SK-N-MC (cell line): ENCODE measurements at places on chromosomes 1 and 21.

GRCh38 chr1:82090104-82090503 lies 289.4 kb downstream of the ADGRL2 start:
- no peak for DNase-seq

GRCh38 chr1:184367427-184368038 lies 19.3 kb upstream of the C1orf21 start:
- DNase-seq, result no peak

- no peak for DNase-seq
These were observed 391 bp upstream of the KIAA1614 start for GRCh38 chr1:180912211-180912800.

DNA sequence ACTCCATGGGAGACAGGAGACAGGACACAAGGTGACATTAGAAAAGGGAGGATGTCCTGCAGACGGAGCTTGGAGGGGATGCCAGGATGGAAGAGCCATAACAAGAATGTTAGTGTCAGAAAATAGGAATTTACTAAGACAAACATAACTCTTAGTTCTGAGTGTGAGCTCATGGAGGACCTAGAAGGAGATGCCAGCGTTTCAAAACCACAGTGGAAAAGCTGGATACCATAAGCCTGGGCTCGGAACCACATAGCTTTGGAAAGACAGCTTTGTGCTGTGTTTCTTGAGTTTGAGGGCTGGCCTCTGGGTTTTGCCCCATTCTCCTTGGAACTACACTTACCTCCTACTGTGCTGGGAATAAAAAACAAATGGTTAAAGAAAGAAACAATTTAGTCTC lies 128.4 kb downstream of the S1PR1 start:
- no peak for DNase-seq

GRCh38 chr1:212219679-212220463 lies 65.3 kb upstream of the PPP2R5A start:
- no peak for DNase-seq

- no peak for DNase-seq
These were observed 125.5 kb downstream of the CLEC20A start for GRCh38 chr1:178371235-178371634.

DNA sequence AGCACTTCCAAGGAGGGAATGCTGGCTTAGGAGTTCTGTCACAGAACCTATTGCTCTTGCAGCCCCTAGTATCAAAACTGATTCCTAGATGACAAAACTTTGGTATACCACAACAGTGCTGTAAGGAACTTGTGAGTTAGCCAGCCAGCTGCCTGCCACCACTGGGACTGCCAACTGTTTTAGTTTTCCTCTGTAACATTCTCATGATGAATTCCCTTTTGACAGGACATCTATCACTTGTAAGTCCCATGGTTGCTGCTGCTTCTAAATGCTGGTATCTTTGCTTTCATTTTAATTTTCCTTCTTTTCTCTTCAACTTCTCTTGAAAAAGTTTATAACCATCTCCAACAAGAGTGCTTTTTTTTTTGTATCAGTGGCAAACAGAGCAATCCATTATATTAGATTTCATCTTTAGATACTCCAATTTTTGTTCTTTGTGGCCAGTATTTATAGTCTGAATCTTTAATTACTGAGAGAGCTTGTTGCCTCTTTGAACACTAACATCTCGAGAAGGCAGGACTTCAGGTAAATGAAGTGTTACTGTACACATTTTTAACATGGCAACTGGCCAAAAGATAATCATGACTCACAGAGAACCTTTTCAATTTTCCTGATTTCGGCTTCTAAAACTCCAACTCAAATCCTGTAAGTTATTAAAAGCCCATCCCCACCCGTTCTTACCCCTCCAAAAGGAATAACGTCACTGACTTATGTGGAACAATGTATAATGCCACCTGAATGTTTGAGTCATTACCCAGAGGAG lies 19.8 kb downstream of the DBT start:
- no peak for DNase-seq

- no peak for DNase-seq
These were observed 663.5 kb downstream of the NCAM2 start for GRCh38 chr21:21661741-21662140.

GRCh38 chr1:157734321-157734720 lies 33.8 kb upstream of the FCRL3 start:
- DNase-seq, result no peak

DNA sequence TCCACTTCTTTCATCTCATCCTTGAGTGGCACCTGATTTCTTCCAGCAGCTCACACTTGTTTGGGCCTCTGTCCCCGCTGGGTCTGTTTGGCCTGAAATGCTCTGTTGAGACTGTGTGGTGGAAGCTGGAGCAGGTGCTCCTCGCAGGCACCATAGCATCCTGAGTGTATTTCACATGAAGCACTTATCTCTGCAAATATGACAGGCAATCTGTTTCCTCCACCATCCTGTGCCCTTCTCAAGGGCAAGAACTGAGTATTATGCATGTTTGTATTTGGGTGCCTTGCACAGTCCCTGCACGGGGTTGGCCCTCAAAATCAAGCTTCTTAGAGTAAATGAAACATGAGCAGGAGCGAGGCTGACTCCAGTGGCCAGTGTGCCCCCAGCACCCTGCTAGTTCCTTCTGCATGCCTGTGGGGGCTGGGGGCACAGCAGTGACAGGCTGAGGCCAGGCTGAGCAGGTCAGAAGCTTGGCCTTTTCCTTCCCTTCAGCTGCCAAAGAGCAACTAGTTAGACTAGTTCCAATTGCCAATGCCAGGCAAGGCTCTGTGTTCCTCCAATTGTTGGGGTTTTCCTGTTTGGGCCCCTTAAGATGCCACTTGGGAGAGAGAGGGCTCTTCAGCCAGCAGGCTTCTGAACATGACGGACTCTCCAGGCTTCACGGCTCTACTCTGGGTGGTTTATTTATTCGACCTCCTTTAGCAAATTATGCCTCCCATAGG lies 129.6 kb upstream of the ATP1A1 start:
- DNase-seq, result no peak

- DNase-seq, result no peak
These were observed 17.6 kb downstream of the TEX35 start for GRCh38 chr1:178530502-178530901.

DNA sequence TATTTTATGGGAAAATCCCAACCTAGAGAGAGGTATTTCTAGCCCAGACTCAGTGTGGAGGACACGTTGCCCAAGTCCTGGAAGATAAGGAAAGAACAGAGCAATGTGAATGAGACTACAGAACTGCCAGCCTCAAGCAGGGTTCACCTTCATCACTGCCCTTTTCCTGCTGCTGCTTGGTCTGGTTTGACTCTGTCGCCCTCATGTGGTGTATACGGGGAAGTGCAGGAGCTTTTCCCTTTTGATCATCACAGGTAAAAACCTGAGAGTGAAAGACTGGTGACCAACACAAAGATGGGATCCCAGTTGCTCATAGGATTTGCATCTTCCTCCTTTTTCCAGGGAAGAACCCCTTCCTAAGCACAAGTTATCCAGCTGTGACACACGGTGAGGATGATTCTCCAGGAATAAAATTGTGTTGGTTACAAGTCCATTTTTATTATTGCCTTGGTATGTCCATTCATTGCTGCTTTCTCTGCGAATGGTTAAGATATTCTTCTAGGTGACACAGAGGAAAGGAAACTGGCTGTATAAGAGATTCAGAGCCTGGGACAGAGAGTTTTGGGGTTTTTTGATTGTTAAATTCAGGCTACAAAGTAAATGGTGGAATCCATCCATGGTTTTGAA lies 89.5 kb upstream of the CD53 start:
- no peak for DNase-seq

DNA sequence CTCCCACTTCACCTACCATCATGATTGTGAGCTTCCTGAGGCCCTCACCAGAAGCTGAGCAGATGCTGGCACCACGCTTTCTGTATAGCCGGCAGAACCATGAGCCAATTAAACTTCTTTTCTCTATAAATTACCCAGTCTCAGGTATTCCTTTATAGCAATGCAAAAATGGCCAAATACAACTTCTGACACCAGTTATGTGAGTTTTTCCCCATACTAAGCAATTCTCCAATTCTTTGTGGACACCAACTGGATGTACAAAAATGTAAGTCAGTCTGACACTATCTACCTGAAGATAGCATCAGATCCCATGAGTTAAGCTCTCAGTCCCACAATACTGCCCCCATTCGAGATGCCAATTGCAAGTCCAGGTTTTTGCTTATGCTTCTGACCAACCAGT lies 65.4 kb upstream of the PPIH start:
- no peak for DNase-seq

DNA sequence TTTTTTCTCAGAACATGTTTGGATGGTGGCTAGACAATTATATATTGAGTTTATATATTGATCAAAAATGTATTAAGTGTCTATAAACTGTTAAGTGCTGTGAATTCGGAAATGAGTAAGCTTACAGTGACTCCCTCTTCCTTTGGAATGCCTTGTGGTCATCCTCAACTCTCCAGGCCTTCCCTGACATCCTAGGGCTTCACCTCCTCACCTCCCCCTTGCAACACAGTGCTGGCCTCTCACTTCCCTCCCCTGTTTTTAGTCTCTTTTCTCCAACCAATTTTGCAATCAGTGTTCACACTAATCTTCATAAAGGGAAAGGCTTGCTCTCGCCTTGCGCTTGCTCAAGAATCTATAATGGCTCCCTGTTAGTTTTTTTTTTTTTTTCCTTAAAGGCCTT lies 95.1 kb upstream of the C1orf21 start:
- no peak for DNase-seq

DNA sequence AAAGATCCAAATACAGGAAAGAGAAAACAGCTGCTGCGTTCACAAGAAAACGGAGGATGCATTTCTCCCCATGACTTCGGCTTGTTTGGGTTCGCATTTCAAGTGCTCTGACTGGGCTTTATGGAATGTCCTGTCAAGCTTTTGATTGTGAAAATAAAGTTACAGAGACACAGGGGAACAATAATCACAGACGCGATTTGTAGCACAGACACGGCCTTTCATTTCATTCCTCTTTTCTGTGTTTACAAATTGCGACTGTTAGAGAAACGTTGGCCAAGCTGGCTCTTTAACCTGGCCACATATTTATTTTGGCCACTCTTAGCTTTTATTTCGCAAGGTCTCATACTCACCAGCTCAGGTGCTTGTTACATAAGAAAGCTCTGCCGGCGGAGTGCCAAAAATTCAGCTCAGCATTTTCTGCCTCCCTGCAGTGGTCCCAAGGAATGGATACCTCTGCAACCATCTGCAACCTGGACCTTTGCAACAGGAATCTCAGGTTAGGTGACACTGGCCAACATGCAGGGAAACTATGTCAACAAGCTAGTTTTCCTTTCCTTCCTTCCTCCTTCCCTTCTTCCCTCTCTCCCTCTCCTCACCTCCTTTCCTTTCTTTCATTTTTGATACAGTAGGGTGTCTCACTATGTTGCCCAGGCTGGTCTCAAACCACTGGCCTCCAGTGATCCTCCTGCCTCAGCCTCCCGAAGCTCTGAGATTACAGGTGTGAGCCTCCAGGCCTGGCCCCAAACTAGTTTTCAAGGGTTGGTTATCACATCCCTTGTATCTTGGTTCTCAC lies 58.2 kb upstream of the SLC45A1 start:
- DNase-seq, result no peak

DNA sequence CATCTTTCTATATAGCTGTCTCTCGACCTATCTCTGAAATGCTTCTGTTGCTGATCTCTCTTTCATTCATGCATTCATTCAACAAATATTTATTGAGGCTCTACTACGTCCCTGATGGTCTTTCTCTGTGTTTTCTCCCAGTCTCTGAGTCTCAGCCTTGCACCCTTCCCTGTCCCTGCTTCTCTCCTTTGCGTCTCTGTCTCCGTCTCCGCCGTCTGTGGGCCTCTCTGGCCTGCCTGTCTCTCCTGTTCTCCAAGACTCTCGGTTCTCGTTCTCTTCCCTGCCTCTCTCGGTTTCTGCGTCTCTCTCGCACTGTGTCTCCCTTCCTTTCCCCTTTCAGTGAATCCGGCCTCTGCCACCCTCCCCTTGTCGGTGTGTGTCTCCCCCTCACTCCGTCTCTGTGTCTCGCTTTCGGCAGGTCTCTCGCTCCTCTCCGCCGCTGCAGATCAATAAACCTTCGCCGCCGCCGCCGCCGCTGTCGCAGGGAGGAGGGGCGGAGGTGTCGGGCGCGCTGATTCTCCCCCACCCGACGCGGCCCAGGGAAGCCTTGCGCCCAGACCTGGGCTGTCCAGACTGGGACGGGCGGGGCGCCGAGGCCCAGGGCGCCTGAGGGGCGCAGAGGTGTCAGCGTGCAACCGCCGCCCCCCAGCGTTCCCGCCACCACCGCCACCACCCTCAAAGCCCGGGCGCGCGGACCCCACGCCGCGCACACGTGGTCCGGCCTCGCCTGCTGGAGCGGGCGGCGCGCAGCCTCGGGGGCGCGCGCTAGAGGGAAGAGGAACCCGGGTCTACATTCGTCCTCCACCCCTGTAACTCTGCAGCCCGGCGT lies 3.0 kb downstream of the EFNA3 start:
- no peak for DNase-seq

DNA sequence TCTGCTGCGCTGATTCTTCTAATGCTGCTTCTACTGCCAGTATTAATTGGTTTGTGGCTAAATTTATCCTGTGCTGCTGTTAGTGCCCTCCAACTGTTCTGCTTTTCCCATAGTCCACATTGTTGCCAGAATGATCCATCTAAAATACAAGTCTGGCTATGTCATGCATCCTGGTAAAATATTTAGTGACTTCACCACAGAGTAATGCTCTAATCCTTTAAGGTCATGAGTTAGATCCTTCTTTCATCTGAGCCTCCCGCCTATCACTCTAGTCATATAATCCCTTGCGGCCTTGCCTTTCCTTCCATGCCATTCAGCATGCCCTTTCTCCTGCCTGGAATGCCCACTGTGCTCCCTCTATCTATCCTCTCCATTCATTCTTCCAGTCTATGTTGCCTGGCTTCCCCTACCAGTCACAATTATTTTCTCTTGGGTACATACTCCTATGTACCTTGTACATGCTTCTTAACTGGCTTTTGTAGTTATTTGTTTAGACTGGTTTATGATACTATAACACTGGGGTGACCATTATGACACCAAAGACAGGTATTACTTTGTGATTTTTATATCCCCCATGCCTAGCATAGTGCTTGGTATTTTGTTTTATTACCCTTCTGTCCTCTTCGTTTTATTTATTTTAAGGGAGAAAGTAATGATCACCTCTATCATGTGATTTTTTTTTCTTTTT lies 144.0 kb downstream of the MAGI3 start:
- no peak for DNase-seq

DNA sequence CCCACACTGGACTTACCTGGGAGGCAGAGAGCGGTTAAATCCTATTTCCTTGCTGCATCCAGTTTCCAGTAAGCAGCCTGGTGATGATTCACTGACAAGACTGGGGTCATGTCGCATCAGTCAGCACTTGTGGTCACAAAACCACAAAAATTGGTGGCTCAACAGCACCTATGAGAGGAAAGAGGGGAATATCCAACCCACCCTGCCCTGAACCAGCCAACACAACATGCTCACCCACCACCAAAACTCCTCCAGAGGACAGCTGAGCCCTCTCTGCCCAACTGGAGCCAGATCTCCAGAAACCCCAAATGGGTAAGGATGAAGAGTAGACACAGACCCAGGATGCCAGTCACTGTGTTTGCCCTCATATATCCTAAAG lies 64.0 kb downstream of the CD46 start:
- no peak for DNase-seq

DNA sequence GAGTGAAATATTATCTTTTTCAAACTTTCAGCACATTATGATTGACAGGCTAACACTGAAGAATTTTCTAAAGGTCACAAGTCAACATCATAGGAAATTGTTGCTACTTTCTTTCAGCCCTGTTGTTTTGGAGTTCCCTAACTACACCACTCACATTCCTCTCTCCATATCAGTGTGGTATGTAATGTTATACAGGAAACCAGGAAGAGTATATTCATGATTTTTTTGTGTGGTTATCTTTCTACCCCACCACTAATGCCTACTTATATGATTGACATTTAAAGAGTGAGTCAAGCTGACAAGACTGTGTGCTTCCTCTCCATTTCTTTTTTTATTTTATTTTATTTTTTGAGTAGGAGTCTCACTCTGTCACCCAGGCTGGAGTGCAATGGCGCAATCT lies 47.8 kb upstream of the PRDM2 start:
- DNase-seq, result no peak
